ENCODE measurements at places on chromosomes 6 and 20.
A peak's percentile ranks its signal among the peaks of the same experiment; 100 is the strongest.

- no peak for DNase-seq
Observed at GRCh38 chr6:145453376-145453775, 281.9 kb downstream of the EPM2A start.

- peak; percentile 14 for DNase-seq
Observed at GRCh38 chr6:85911067-85911466, 268.4 kb upstream of the SYNCRIP start.

DNA sequence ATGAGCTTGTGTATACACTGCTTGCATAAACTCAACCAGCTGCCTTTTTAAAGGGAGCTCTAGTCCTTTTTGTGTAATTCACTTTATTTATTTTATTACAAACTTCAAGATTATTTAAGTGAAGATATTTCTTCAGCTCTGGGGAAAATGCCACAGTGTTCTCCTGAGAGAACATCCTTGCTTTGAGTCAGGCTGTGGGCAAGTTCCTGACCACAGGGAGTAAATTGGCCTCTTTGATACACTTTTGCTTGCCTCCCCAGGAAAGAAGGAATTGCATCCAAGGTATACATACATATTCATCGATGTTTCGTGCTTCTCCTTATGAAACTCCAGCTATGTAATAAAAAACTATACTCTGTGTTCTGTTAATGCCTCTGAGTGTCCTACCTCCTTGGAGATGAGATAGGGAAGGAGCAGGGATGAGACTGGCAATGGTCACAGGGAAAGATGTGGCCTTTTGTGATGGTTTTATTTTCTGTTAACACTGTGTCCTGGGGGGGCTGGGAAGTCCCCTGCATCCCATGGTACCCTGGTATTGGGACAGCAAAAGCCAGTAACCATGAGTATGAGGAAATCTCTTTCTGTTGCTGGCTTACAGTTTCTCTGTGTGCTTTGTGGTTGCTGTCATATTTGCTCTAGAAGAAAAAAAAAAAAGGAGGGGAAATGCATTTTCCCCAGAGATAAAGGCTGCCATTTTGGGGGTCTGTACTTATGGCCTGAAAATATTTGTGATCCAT lies 15.3 kb downstream of the TNFAIP3 start:
- no peak for DNase-seq

GRCh38 chr6:2471472-2471871 lies 226.1 kb upstream of the GMDS start:
- DNase-seq = no peak

Data from testis (tissue), 5 donors.